Activated naive CD4-positive, alpha-beta T cell treated with anti-CD3 and anti-CD28 coated beads for 36 hours (primary cell): ENCODE measurements at places on chromosomes 6 and 20. TPM values are rescaled to one million over a fixed set of nuclear protein-coding genes. Genes with fewer than 3 reads are reported as not detected.

The CLPSL1 gene
- not detected for total RNA-seq

The ERVFRD-1 gene
- total RNA-seq = not detected

The MLN gene
- total RNA-seq = not detected

The HLA-DMA gene
- total RNA-seq = 12.7 TPM

The SIRPD gene
- total RNA-seq = not detected

GRCh38 chr6:44073612-44074438, 53.4 kb downstream of the MRPL14 start:
- DNase-seq = no peak

- DNase-seq = no peak
Measured at GRCh38 chr6:158152659-158153058, 15.4 kb downstream of the SERAC1 start.

- DNase-seq = no peak
Measured at GRCh38 chr20:59903621-59904020, 29.8 kb downstream of the SYCP2 start.

GRCh38 chr6:53673162-53673727, 7.7 kb upstream of the KLHL31 start:
- no peak for DNase-seq

- no peak for DNase-seq
Measured at GRCh38 chr6:93417421-93418013, 1.8 kb downstream of the EPHA7 start.

DNA sequence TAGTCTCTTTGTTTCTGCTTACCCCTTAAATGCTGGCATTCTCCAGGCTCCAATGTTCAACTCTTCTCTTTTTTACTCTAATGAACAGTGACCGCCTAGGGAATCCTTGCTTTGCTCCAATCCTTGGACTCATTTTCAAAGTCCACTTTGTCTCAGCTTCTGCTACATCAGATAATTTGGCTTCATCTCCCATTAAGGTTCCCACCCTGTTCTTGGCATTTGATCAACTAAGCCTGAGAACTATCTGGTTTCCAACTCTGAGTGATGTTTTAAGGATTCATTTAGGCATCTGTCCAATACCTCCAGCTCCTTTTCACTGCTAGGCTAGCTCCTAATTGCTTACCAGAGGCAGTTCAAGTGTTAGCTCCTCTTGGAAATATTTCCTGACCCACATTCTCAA, 64.9 kb downstream of the ME1 start:
- no peak for DNase-seq

DNA sequence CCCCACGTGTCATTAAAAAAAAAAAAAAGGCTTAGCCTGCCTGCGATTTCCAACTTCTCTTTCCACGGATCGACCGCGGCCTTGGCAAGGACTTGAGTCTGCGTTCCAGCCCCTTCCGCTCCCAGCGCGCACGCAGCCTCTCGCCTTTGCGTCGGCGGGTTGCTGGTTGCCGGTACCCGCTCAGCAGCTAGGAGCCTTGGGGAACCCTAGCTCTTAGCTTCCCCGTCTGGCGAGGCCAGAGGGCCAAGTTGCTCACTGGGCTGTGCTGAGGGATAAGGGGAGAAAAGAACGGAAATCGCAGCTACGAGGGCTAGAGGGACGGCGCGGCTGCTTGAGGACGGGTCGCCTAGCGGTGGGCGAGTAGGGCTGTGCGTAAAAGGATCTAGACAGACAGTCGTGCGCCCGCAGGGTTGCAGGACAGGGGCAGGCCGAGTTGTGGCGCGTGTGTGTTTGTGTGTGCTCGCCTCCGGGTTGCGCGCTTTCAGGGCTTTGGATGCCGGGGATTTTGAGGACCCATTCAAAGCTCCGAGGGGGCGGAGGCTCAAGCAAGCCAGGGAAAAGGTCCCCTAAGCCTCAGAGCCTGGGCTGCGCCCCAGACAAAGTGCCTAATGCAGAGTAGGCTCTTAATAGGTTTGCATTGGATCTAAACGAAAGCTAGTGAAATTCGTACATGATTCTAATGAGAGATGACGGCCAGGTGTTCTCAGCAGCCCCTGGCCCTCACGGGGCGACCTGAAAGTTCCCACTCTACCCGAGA, 40.5 kb upstream of the OSTM1 start:
- peak; percentile 49 for DNase-seq

GRCh38 chr6:5490501-5491069, 229.3 kb downstream of the FARS2 start:
- no peak for DNase-seq

GRCh38 chr6:133983099-133983939, 30.3 kb downstream of the TBPL1 start:
- DNase-seq = peak; percentile 83
